Activated B cell treated with CpG ODN at 0.5 μM for 24 hours (primary cell): ENCODE measurements at places on chromosomes 1 and 21.

- DNase-seq, result peak; percentile 49
Observed at GRCh38 chr1:33255347-33256220, 708 bp upstream of the ZNF362 start.

DNA sequence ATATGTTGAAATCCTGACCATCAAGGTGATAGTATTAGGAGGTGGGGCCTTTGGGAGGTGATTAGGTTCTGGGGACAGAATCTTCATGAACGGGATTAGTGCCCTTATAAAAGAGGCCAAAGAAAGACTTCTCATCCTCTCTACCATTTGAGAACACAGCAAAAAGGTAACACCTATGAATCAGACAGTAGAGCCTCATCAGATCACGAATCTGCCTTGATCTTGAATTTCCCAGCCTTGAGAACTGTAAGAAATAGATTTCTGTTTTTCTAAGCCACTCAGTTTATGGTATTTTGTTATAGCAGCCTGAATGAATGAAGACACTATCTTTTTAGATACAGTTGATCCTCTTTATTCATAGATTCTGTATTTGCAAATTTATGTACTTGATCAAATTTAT is 206.9 kb upstream of the EDN2 start:
- DNase-seq, result no peak

DNA sequence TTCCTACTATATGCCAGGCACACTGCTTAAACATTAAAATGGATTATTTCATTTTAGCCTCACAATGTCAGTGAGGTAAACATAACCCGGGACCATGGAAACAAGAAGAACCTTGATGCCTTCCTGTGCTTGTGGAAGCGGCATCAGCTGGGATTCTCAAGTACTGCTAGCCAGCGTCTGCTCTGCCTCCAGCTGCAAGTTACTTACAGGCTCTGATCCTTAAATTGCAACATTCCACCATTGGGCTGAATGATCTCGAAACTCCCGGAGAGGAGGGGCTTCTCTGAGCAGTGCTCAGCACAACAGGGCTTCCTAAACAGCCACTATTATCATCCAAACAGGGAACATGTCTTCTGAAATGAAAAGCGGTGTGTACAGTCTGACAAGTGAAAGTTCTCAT is 6.7 kb upstream of the MAN1C1 start:
- DNase-seq, result no peak

DNA sequence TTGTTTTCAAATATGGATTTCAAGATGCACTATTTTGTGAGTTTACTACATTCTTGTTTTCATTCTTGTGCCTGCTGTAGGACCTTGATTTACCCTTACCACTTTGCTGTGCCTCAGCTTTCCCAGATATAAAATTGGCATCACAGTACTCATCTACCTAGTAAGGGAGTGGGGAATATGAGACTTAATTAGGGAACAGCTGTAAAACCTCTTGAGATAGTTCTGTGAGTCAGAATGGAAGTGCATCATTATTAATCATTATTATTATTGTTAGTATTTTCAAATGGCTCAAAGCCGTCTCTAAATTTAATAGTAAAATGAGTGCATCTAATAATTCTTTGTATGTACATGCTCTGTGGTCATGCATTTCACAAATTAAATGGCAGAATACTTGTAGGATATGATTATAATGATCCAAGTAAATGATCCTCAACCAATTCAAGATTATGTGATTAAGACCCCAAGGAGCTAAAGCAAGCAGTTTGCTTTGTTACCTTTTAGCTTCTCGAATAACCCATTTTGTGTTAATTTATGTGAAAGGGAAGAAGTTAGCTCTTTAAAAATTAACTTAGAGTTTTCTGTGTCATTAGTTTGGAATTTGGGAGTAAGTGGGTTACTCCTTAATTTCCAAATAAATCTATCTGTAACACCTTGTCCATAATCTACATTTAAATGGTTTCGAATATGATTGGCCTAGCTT is 155.4 kb downstream of the NFIA start:
- DNase-seq, result no peak

GRCh38 chr1:34627465-34628240 is 127.2 kb upstream of the GJB5 start:
- no peak for DNase-seq

DNA sequence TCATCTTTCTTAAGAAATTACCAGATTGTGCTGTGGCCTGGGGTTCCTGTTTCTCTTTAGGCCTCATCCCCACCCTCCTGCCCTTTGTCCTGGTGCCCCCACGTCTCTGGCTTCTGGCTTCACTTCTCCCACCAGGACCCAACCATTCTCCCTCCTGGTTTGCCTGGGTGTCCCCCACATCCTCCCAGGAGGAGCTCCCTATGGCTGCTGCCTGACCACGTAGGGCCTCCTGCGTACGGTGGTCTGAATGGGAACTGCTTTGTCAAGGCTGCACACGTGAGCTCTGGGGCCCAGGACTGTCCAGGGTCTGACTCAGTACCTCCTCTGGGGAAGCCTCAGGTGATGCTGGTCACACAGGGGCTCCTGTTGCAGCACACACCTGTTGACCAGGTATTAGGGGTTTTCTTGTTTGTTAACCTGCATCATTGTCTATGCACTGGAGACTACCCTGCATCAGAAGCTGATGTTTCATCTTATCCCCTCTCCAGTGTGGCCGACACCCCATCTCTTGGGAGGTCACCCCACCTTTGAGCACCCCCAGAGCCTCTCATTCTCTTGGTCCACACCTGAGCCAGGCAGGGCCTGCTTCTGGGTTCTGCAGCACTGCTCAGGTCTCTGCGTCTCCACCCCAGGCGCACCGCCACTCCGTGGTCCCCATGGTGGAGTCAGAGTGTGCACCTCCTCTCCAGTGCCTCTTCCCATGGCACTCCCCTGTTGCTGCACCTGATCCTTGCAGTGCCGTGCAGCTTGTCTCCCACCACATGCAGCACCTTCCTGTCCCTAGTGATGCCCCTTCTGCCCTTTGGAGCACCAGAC is 65.8 kb downstream of the S100B start:
- DNase-seq, result no peak

DNA sequence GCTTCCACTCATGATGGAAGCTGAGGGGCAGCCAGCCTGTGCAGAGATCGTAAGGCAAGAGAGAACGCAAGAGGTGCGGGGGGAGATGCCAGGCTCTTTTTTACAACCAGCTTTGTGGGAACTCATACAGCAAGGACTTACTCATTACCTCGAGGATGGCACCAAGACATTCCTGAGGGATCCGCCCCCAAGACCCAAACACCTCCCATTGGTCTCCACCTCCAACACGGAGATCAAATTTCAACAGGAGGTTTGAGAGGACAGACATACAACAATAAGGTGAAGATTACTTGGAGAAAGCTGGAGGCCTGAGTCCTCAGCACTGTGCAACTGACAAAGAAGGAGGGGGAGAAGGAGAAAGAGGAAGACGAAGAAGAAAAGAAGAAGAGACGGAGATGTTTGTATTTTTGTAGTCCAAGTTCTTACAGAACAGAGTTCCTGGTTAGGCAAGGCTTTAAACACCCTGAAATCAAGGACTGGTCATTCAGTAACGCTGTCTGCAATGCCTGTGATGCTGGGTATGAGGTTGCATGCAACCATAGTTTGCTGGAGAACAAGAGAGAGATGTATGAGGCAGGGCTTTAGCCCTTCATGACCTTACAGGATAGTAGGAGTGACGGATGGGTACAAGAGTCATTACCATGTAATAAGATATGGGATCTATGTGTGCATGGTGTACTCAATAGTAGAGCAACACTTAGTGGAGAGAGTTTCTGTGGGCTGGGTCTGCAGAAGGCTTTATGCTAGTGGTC is 19.7 kb upstream of the GALNT2 start:
- no peak for DNase-seq

- DNase-seq, result no peak
Observed at GRCh38 chr1:153348511-153349362, at the start of gene PGLYRP4. TSS of gene PGLYRP4 (minus strand) at chr1:153348841. CDS start at chr1:153347932, 909 bp downstream.

DNA sequence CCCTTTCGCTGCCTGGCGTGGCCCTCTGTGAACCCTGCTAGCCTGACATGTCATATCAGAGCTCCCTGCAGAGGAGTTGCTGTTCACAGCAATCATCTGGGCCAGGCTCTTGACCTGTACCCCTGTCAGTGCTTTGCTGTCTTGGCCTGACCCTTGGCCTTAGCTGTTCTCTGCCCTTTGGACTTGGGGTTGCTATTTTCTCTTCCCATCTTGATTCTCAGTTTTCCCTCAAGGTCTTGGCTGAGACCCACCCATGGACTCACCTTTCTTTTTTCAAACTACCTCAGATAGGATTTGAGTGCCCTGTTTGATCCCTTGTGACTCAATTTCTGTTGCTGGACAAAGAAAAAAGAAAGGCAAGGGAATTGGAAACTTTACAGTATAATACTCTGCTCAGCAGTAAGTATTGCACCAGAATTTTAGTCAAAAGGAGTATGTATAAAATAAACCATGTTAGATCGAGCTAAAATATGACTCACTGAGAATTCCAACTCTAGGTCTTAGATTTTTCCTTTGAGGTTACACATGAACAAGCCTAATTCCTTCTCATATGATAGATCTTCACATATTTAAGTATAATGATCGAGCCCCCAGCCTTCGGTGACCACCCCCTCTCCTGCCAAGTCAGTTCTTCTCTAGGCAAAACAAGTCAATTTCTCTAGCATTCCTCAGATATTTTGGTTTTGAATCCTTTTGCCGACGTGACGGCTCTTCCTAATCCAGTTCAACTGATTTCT is 110.5 kb downstream of the NGF start:
- DNase-seq, result no peak

DNA sequence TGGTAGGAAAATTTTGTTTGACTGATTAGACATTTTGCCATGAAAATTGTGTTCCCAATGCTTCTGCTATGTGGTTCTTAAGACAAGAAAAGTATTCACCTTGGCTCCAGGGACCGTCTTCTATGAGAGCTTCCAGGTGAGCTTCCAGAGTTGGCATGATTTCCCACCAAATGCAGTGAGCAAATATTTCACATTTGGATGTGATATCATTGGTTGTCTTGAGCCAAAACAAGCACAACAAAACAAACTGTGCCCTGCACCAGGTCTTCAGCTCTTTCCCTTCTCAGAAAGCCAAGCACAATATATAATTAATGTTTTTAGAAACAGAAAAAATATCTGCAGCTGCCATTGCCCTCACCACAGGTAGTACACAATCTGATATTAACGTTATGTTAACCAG is 1009.0 kb downstream of the PLA2G4A start:
- DNase-seq, result no peak

GRCh38 chr1:85898861-85899260 is 190.6 kb upstream of the ZNHIT6 start:
- no peak for DNase-seq

- DNase-seq, result no peak
Observed at GRCh38 chr1:33842348-33842747, 21.5 kb upstream of the HMGB4 start.

DNA sequence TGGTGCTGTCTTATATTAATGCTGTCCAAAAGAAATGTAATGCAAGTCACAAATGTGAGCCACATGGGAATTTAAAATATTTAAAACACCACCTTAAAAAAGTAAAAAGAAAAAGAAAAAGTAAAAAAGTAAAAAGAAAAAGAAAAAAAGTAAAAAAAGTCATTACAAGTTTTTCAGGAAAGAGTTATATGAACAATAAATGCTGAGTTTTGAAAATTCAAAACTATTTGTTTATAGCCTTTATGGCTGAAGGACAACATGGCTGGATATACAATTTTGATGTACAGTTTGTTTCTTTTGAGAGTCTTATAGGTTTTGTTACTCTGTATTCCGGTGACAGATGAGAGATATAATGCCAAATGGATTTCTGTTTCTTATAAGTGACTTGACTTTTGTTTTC is 29.1 kb downstream of the GPR88 start:
- DNase-seq, result no peak

- no peak for DNase-seq
Observed at GRCh38 chr1:171664976-171665375, 12.5 kb upstream of the MYOC start.

- DNase-seq, result no peak
Observed at GRCh38 chr1:178633056-178633455, 92.0 kb upstream of the RALGPS2 start.

DNA sequence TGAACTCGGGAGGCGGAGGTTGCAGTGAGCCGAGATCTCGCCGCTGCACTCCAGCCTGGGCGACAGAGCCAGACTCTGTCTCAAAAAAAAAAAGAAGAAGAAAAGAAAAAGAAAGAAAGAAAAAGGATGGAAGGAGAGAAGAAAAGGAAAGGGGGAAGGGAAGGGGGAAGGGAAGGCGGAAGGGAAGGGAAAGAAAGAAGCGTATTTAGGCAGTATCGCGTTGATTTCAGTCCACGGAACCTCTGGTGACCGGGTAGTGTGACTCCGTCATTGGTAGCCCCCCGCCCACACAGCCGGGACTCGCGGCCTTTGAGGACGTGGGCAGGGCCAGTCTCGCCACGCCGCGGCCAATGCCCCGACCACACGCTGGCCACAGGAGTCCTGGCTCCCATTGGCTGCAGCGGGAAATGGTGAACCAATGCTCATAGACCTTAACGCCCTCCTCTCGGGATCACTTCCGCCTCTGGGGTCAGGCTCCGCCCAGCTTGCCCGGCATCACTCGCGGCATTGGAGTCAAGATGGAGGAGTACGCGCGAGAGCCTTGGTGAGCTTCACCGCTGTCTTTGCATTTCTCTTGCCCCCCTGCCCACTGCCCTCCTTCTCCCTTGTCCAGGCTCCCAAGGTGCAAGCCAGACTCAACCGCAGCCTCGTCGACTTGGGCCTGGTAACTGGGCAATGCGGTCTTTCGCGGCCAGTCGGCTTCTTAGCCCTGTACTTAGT is at the start of gene TIMM17A:
TIMM17A (plus strand) TSS at position 495 of the 720 bp plus-strand sequence; CDS start at position 519, 24 bp downstream.
- DNase-seq, result peak; percentile 90

GRCh38 chr1:245388687-245389086 is 233.9 kb downstream of the KIF26B start:
- DNase-seq, result no peak

DNA sequence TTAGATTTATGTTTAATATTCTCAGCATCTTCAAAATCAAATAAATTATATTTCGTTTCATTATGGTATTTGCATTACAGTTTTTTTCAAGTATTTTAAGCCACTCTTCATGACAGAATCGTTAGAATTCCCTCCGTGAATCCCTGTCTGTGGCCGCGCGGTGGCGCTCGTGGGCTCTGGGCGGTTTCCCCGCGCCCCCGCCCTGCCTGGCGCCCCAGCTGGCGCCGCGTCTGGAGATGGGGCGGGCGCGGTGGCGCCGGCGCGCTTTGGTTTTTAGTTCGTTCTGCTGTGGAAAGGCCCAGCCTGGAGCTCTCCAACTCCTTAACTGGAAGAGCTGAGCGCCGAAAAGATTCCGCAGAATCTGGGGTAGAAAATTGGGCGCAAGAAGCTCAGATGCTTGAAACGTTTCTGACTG is 25.7 kb downstream of the PRMT2 start:
- no peak for DNase-seq

DNA sequence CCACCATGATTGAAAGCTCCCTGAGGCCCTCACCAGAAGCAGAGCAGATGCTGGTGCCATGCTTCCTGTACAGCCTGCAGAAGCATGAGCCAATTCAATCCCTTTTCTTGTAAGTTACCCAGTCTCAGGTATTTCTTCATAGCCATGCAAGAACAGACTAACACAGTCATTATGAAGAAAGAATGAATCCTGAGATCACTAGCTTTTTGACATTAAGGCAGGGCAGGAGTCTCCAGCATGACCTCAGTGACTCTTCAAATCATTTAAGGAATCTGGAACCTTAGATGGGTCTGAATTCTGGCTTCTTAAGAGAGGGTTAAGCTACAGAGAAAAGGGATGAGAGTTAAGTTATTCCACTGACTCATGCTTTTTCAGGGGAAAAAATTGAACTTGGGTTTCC is 79.0 kb downstream of the PTPN14 start:
- DNase-seq, result no peak
